ENCODE measurements at places on chromosomes 3 and 15.
A peak's percentile ranks its signal among the peaks of the same experiment; 100 is the strongest.

- DNase-seq, result no peak
These were observed 62.8 kb downstream of the OTOL1 start for GRCh38 chr3:161559177-161559998.

GRCh38 chr3:153599685-153600084, 437.7 kb downstream of the RAP2B start:
- DNase-seq, result no peak

DNA sequence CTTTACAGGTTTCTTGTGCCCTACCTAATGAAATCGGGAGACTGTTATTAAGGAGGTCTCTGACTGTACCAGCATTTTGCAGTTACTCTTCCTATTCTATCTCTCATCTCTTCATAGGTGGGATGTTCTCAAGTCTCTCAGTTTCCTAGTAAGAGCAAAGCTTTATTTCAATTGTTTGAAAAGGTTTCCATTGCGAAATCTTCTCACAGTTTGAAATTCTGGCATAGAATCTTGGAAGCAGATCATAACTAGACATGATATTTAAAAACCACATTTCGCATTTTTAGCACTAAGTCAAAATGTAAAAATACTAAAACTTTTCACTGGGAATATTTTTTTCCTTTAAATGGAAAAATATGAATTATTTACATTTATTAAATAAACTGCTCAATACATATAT, 1311.4 kb downstream of the ROBO2 start:
- no peak for DNase-seq

- no peak for DNase-seq
These were observed 113.7 kb downstream of the WNT7A start for GRCh38 chr3:13766128-13766527.

GRCh38 chr3:142218703-142219102, 6.7 kb downstream of the GK5 start:
- no peak for DNase-seq

- no peak for DNase-seq
These were observed 17.3 kb upstream of the HRH1 start for GRCh38 chr3:11136830-11137626.

DNA sequence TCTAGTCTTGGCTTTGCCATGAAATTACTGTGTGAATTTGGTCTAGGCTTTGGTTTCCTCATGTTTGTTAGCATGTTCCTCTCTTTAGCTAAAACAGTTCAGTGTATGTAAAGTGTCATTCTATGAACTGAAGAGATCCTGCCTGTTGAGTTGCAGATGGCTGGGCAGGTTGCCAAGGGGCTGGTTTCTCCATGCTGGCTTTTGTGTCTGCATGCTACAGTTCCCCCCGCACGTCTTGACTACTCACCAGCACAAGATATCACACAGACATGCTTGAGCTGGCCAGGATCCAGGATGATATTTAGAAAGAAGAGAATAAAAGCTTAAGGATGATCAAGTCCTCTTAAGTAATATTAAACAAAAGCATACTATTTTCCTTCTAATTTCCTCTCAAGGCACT, 90.2 kb downstream of the CERS3 start:
- no peak for DNase-seq

- DNase-seq, result peak; percentile 80
These were observed 71.2 kb downstream of the FAM43A start for GRCh38 chr3:194756791-194757325.

DNA sequence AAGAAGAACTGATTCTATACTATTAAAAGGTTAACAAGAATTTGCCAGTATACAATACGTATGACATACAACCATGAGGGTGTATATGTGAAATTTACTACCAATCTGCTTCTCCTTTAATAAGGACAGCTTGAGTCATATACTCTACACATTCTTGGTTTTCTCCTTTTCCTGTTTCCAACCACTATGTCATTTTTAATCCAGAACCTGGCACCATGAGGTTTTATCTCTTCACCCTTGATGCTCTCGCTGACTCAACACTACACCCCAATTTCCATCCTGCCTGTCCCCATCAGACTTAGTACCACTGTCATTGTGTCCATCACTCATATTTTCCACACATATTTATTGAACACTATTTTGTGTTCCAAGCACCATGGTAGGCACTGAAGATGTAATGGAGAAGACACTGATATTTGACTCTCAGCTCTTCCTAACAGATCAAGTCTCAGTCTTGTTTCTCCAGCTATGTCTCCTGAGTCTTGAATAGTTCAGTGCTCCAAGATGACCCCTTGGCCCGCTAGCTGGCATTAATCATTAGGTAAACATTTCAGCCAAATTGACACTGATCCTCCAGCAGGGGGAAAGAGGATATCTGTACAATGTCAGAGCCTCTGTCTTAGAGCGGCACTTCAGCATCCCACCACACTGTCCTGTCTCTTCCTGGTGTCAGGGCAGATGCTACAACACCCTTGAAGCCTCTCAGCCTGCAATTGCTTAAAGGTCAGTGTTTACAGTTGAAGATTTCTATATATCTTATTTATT, 11.2 kb upstream of the COL8A1 start:
- no peak for DNase-seq

DNA sequence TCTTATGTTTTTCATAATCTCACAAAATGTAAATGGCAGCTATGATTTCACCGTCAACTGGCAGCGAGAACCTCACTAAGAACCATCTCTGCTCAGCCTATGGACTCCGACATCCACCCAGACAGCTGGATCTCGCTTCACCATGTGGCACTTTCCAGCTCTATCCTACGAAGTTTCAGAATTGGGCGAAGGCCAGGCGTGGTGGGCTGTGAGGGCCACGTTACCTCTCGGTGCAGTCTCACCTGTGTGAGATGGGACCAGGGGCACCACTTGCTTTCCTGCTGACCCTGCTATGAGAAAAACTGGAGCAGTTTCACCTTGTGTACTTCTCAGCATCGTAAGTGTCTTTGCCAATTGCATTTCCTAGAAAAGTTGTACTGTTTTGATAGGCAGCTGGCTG, 32.3 kb downstream of the CHDH start:
- DNase-seq, result no peak

DNA sequence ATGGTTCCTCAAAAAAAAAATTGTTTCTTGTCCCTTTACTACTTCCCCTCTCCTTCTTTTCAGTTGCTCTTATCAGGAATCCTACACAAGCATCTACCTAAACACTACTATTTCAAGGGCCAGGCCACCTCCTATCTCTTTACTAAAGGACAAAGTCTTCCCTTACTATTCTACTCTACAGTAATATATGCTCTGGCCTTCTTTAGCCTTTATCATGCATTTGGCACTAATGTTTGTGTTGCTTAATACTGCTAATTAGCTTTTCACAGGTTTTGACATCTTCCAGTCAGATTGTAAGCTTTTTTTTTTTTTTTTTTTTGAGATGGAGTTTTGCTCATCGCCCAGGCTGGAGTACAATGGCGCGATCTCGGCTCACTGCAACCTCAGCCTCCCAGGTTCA, 5.3 kb downstream of the CEP19 start:
- no peak for DNase-seq

GRCh38 chr15:101637516-101637915, 14.7 kb downstream of the TM2D3 start:
- DNase-seq, result no peak

GRCh38 chr3:11247362-11247761, 24.8 kb upstream of the ATG7 start:
- DNase-seq, result no peak

DNA sequence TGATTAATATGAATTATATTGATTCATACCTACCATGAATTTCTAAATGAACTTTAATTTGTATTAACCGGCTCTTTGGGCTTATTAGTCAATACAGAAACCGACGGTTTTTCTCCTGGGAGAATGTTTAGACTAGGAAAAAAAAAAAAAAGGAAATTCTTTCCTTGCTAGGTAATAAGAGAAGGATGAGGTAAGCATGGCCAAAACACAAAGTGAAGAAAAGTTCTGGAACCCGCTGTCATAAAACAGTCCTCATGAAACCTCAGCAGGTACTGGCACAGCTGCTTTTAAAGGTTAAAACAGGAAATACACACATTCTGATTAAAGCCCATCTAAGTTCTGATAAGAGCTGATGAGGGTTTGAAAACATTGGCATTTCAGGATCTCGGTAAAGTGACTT, 30.8 kb upstream of the PSTPIP1 start:
- DNase-seq, result no peak

DNA sequence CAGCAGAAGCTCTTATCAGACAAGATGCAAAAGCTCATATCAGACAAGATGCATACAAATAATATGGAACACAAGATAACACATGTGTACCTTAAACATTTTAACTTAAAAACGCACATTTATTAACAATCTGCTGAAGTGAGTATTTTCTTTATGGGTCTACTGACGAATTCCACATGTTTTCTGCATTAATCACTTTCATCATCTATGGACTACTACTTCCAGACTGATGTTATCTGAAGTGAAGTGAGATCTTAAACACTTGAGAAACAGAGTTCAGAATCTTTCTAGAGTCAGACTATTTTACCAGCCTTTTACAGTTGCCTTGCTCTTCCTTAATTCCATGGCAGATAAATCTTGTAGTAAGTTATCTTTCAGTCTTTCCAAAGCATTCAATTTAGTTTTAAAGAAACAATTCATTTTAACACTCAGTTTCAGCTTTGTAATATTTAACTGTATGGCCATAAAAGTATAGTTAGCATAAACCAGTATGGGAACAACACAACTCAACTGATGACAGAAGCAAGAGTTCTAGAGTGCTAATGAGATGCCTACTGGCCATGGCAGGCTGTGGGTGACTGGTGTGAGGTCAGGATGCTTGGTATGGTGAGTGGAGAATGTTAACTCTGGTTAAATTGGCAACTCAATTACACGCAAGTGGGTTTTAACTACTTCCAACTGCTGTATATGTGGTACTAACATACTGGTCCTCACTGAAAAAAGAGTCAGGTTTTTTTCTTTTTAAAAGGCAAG, 9.8 kb downstream of the CMTM6 start:
- no peak for DNase-seq

- DNase-seq, result no peak
These were observed 41.3 kb downstream of the NECTIN3 start for GRCh38 chr3:111112913-111113312.

GRCh38 chr3:14645453-14645852, 6.1 kb upstream of the CCDC174 start:
- DNase-seq, result no peak

- no peak for DNase-seq
These were observed 761.7 kb downstream of the VGLL3 start for GRCh38 chr3:86229086-86229774.

DNA sequence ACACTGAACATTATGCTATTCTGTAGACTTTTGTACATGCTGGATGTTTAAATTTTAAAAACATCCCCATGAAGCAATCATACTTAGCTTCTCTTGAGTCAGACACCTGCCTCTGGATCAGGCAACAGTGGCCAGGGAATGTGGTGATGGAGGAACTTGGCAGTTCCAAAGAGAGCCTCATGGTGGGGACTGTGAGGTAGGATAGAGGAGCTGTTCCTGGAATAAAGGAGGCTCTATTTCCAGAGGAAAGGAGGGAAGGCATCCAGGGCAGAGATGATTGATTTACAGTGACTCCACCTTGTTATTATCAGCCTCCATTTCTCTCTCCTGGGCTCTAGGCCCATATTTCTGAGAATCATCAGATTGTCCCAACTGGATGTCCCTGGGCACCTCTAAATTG, 35.0 kb upstream of the ABHD17C start:
- no peak for DNase-seq

GRCh38 chr3:126339466-126339865, 17.7 kb downstream of the KLF15 start:
- DNase-seq, result no peak

GRCh38 chr15:72312605-72313447, 7.1 kb downstream of the CELF6 start:
- DNase-seq, result peak; percentile 24

Measured in anterior cingulate cortex (tissue), 58 donors.